ENCODE measurements at places on chromosomes 3 and 15.

GRCh38 chr15:84108728-84109127 lies 126.8 kb upstream of the GOLGA6L4 start:
- no peak for DNase-seq

DNA sequence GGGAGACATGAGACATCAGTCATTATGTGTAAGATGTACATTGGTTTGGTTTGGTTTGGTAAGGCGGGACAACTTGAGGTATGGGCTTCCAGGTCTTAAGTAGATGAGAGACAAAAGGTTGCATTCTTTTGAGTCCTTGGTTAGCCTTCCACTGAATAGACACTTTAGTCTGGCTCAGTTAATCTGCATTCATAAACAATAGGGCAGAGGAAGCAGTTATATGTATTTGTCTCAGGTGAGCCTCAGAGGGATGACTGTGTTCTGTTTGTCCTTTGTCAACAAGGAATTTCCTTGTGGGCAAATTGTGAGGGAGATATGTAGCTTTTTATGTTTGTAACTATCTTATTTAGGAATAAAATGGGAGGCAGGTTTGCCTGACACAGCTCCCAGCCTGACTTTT lies 50.4 kb downstream of the TCF12 start:
- DNase-seq, result no peak

- no peak for DNase-seq
Measured at GRCh38 chr15:71746719-71747118, 63.6 kb upstream of the NR2E3 start.

DNA sequence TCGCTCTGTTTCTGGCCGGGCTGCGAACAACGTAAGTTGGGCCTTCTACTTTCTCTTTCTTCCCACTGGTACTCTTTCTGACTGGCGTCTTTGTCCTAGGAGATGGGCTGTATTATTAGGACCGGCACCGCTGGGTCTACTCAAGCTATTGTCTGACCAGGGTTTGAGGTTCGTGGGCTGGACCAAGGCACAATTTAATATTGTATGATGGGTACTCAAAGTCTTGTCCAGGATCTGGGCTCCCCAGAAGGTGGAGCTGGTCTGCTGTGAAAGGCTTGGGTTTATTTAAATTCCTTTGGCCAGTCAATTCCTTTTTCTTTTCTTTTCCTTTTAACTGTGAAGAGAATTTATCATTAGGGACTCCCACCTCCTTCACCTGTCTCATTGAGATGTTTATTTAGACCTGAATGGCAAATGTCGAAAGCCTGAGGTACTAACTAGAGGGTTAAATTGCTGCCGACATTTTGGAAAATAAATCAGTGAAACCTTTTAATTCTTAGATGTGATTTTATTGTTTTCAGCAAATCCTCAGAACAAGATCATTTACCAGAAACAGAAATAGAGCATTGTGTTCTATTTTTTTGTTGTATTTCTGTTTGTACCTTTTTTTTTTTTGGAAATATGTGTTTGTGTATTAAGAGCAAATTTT lies 410 bp downstream of the LRRC49 start:
- no peak for DNase-seq

- DNase-seq, result no peak
Measured at GRCh38 chr3:186746008-186746407, 28.8 kb downstream of the KNG1 start.

DNA sequence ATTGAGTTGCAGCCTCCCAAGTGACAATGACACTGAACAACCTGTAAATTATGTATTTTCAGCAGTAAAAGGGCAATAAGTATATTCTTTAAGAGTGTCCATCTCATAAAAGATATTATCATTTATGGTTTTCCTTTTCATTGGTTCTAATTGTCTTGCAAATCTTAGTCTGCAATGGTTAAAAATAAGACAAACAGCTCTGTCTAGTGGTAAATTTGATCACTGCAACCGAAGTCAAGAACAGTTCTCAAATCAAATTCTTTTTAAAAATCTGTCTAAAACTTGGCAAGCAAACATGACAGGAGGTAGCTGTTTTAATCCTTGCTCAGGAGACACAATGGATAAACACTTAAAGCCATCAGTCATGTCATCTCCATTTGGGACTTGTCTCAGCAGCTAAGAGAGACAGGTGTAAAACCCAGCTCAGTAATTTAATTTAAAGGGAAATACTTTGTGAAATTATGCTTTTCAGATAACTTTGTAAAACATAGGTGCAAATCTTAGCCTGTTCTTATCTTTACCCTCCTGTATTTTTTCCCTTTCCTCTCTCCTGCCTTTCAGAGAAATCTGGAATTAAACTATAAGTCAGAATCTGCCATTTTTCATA lies 150.3 kb upstream of the ARHGEF26 start:
- no peak for DNase-seq
